Left colon (tissue), 2 donors: ENCODE measurements at places on chromosomes 3 and 15. TPM values are rescaled to one million over a fixed set of nuclear protein-coding genes. Genes with fewer than 3 reads are reported as not detected.
A peak's percentile ranks its signal among the peaks of the same experiment; 100 is the strongest.

DNA sequence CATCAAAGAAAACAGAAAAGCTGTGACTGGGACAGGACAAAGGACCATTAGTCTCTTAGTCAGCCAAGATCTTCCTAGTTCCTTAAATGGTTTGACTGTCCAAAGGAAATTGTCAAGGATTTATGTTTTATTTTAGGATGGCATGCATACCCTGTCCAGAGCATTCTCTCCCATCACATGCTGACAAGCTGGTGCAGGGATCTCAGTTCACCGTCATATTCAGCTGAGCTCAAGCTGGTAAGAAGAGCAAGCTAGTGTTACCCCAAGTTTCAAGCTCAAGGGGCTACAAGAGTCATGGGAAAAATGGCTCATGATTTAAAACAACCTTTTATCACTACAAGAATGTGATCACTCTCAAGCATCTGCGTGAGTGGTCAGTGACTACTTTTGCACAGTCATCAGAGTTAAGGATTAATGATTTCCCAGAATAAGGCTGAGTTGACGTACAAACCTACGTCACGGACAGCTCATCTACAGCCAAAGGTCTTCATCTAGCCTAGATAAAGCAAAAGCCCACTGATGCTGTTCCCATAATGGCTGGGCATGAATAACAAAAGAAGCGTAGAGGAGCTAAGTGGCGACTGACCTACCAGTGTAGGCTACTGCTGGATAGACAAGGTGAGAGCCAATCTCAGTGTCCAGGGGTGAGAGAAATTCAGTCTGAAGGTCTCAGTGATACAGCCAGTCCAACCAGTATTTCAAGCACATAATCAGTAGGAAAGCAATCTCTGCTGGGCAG lies 157.5 kb downstream of the GABRB3 start:
- DNase-seq: no peak

- no peak for DNase-seq
These were observed 38.5 kb downstream of the ARHGEF3 start for GRCh38 chr3:56763233-56763632.

GRCh38 chr3:129005526-129006303 lies 4.6 kb downstream of the EFCC1 start:
- DNase-seq: peak; percentile 60

DNA sequence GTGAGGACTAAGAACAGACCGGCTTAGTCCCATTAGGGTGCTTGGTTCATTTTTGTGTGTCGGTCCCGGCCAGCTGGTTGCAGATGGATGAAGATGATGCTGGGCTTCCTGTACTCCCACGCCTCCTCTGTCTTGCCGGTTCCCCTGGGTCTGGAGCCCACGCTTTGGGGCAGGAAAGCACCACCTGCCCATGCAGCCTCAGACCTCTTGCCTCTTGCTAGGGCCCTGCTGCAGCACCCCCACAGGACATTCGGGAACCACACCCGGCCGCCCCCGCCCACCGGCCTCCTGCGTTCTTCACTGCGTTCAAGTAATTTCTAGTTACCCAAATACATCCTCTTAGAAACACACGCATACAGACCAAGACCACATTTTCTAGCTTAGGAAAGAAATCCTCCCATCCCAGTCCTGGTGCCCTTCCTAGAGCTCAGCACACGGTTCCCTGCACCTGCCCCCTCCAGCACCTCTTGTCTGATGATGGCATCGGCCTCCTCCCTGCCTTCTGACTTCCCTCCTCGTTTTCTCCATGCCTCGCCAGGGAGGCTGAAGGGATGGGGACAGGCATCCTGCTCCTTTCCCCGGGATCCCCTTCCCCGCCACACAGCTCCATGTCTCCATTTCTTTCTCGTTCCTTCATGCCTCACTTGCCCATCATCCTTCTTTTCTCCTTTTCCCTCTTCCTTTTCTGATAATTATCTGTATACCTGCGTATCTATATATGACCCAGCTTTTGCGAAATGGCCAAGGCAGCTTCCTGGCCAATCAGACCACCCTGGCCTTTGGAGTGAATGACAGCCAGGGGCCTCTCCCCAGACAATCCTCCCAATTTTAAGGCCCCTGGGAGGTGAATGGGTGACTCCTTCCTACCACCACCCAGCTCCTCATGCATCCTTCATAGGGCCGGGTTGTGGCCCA lies 30.9 kb downstream of the FAM3D start:
- DNase-seq: no peak

GRCh38 chr15:35622641-35623340 lies 76.8 kb upstream of the DPH6 start:
- no peak for DNase-seq

DNA sequence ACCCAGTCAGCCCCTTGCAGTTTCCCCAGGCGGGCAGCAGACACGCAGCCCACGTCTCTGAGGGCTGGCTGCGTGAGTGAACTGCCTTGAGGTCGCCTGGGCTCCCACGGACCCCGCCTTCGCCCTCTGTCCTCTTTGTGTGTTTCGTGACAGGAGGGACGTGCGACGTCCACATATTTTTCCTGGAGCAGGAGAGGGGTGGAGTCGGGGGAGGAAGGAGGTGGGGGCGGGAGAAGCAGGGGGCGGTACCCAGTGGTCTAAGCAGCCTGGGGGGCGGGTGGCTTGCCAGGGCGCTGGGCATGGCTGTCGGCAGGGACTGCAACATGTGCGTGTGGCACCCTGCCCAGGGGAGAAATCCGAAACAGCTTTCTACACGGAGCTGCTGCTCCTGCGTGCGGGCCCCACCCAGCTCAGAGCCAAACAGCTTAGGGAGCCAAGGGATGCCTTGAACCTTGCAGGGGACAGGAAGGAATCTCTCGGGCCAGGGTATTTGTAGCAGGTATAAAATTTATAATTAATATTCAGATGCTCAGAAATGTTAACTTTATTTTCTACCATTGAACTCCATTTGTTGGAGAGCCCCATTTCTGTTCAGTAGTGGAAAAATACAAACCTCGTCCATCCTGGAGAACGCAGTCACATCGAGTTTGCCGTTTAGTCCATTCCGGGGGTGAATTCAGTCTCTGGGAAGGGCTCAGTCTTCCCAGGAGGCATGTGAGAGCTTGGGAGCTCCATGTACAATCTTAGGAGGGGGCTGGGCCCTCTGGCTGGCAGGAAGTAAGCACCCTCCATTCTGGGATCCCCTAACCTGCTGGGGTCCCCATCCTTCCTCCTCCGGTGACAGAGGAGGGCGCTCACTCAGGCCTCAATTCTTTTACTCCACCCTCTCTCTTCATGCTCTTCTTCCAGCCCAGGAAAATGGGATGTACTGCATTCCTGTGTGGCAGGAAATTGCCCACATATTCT lies 79.1 kb upstream of the MEF2A start:
- peak; percentile 69 for DNase-seq

DNA sequence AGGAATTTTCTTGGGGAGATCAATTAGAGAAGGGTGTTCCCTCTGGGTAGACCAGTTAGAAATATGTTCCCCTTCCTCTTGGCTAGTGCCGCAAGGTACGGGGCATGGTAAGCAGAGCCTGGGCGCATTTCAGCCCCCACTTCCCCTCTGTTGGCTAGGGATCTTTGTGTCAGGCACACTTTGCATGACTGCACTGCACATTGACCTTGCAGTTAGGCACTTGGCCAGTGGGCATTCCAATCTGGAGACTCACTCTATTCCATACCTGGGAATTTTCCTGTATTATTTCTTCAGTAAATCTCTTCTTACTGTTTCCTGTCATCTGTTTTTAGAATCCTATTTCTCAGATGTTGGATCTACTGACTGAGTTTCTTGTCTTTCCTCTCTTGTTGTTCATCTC lies 30.0 kb upstream of the CACNA1D start:
- DNase-seq: no peak

- DNase-seq: no peak
These were observed 8.1 kb downstream of the RAD18 start for GRCh38 chr3:8954938-8955763.

- no peak for DNase-seq
These were observed 118.8 kb upstream of the PTX3 start for GRCh38 chr3:157317895-157318294.

- no peak for DNase-seq
These were observed 767.5 kb downstream of the CADM2 start for GRCh38 chr3:85726241-85726640.

GRCh38 chr3:157082305-157082982 lies 77.5 kb downstream of the CCNL1 start:
- DNase-seq: no peak

GRCh38 chr3:45596290-45596791 lies 1.8 kb downstream of the LIMD1 start:
- DNase-seq: no peak

DNA sequence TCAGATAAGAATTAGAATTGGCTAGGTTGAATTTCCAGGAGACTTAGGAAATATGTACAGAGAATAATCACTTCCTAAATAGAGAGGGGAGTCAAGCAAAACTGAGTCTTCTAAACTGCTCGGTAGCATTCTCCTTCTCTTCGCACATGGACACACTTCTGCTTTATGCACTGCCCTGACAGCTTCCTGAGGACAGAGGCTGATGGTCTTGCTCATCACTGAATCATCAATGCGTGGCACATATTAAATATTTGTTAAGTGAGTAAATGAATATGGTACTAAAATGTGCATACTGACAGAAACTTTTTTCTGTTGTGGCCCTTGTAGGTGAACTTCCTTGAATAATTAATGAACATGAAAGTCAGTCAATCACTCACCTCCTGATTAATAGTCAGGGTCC lies 315.5 kb downstream of the FHIT start:
- no peak for DNase-seq

DNA sequence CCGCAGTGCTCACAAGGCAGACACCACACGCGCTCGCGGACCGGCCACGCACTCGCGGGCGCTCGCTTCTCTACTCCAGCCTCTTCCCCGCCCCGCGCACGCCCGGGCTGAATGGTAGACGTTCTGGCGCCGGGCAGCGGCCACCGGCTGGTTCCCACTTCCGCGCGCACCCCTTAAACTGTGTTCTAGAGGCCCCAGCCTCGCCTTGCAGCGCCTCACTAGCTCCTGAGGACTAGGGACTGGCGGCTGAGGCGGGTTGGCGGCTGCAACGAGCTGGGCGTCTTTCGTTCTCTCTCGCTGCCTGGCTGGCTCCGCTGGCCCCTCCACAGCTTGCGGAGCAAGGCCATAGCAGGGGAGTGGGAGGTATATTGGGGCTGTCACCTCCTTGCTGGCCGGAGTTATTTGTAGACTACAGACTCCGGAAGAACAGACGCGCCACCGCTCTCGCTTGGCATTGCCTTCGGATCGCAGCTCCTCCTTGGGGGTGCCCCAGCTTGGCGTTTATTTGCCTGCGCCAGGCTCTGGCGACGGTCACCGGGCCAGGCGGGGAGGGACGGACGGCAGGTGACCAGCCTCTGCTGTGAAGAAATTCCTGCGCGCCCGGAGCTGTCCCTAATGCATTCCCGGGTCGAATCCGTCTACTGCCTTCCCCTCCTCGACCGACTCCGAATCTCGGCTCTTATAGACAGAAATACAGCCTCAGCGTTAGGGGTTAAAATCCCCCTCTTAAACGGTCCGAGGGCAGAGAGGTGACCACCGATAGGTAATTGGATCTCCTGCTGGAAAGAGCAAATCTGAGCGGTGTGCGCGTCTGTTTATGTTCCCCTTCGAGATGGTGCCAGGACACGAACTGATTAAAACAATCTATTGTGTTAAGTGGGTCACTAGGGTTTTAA lies 1.3 kb downstream of the GREM1 start:
- peak; percentile 29 for DNase-seq

GRCh38 chr3:945738-946137 lies 147.1 kb upstream of the CNTN6 start:
- no peak for DNase-seq

- DNase-seq: no peak
These were observed 129.9 kb upstream of the TSC22D2 start for GRCh38 chr3:150278195-150278594.

GRCh38 chr3:196274585-196274984 lies 12.9 kb downstream of the PCYT1A start:
- no peak for DNase-seq

DNA sequence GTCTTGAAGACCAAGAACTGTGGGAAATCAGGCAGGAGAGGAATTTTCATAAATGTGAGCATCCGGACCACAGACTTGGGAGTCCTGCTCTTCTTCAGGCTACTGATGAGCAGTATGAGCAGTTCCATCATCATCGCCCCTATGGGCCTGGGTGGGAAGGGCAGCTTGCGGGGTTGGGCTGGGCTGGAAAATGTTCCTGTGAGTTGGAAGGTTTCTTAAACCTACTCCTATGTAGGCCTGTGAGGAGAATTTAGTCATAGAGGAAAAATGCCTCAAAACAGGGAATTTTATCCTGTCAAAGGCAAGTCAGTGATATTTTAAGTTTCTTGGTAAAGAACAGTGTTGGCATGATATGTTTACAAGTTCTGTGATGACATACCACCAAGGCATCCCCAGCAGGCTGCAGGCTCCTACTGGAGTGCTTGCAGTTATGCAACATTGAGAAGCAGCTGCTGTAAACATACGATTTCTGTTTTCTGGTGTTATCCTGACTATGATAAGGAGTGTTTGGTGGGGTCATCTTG lies 10.3 kb downstream of the MASP1 start:
- no peak for DNase-seq

- DNase-seq: no peak
These were observed 45.6 kb upstream of the PAQR5 start for GRCh38 chr15:69253156-69253555.

GRCh38 chr15:56273724-56274123 lies 30.0 kb upstream of the RFX7 start:
- no peak for DNase-seq

- peak; percentile 14 for DNase-seq
These were observed 47.2 kb upstream of the KLF13 start for GRCh38 chr15:31279221-31280045.

GRCh38 chr3:4899710-4900109 lies 79.5 kb upstream of the BHLHE40 start:
- DNase-seq: no peak

CHP1 gene
- total RNA-seq: 407 TPM

EBLN2 gene
- total RNA-seq: 3.2 TPM

NANOGP8 gene
- total RNA-seq: not detected

CPEB1 gene
- total RNA-seq: 2.5 TPM

ATR gene
- total RNA-seq: 18.9 TPM

KCNAB1 gene
- total RNA-seq: 3.3 TPM

COL7A1 gene
- total RNA-seq: 4.5 TPM

PCSK6 gene
- total RNA-seq: 66.2 TPM

CHRM5 gene
- total RNA-seq: not detected

NRROS gene
- 1.3 TPM for total RNA-seq

CLDN18 gene
- not detected for total RNA-seq

REC114 gene
- not detected for total RNA-seq

OR5K2 gene
- total RNA-seq: not detected

LRRC31 gene
- total RNA-seq: 62.9 TPM
